ENCODE measurements at places on chromosomes 13 and 19.

DNA sequence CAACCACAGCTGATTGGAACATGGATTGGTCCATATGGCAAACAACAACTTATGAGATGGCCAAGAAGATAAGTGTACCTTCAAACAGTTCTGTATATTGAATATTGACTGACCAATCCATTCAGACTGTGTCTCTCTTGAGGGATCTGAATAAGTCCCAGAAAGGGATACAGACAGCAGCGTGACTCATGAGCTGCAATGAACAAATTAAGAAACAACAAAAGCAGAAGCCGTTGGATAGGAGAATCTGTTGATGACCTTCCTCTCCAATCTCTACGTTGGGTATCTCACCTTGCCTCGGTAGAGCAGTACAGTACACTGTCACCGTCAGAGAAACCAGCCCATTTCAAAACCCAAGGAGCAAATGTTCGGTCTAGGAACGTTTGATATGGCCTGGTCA, 21.3 kb downstream of the MBD3L2B start:
- DNase-seq = no peak

DNA sequence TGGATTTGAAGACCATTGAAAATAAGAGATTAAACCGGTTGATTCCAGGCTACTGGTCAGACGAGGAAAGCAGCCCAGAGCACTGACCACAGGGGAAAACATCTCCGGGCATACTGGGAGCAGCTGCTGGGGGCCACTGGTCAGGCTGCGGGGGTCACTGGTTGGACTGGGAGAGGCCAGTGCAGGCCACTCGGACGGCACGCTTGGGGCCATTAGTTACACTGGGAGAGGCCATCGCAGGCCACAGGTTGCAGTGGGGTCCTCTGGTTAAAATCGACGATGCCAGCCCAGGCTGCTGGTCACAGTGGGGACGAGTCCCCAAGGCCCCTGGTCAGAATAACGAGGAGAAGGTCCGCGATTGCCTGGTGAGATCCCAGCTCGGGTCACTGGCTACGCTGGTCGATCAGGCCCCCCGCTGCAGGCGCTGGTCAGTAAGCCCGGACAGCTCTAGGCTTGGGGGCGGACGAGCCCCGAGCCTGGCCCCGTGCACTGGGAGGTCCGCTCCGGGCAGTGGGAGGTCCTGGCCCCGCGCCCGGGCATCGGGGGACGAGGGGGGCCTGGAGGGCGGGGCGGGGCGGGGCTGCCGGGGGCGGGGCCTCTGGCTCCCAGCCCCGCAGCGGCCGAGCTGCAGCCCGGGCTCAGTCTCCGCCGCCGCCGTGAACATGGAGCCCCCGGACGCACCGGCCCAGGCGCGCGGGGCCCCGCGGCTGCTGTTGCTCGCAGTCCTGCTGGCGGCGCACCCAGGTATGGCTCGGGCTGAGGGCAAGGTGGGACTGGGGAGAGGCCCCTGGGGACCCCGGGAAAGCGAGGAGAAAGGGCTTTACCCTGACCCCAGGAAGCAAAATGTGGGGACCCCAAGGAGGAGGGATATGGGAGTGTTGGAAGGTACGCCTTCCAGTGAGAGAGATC, at the start of gene BCAM:
Gene BCAM (plus strand): TSS at position 641 of the 909 bp plus-strand sequence. CDS start 22 bp downstream, at position 663.
- no peak for DNase-seq

DNA sequence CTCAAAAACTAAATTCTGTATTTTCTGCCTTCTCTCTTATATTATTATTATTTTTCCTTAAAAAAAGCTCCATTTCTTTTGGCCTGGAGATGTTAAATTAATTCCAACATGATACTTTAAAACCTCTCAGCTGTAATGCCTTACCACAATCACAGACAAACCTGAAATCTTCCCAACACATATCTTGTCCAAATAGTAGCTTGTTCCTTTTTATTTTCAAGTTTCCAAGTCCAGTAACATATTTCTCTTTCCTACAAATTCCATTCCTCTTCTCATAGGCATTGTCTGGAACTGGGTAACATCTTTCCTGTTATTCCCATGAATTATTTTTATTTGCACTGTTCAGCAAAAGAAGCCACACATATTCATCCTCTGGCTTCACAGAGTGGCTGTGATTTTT, 137.0 kb downstream of the SLITRK6 start:
- no peak for DNase-seq

DNA sequence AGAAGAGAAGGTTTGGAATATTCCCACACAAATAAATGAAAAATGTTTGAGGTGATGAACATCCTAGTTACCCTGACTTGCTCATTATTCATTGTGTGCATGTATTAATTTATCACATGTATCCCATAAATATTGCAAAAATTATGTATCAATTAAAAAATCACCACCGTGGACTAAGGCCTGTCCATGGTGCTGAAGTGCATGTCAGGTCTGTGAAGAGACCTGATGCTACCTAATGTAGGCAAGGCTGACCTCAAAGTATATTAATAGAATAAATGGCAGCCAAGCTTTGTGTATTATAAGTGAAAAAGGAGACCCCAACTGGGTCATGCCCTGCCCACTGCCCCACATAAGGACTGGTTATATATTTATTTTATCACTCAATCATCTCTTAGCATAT, 34.4 kb upstream of the ZNF835 start:
- DNase-seq = no peak

GRCh38 chr13:38850868-38851626, 139.6 kb downstream of the STOML3 start:
- DNase-seq = no peak

DNA sequence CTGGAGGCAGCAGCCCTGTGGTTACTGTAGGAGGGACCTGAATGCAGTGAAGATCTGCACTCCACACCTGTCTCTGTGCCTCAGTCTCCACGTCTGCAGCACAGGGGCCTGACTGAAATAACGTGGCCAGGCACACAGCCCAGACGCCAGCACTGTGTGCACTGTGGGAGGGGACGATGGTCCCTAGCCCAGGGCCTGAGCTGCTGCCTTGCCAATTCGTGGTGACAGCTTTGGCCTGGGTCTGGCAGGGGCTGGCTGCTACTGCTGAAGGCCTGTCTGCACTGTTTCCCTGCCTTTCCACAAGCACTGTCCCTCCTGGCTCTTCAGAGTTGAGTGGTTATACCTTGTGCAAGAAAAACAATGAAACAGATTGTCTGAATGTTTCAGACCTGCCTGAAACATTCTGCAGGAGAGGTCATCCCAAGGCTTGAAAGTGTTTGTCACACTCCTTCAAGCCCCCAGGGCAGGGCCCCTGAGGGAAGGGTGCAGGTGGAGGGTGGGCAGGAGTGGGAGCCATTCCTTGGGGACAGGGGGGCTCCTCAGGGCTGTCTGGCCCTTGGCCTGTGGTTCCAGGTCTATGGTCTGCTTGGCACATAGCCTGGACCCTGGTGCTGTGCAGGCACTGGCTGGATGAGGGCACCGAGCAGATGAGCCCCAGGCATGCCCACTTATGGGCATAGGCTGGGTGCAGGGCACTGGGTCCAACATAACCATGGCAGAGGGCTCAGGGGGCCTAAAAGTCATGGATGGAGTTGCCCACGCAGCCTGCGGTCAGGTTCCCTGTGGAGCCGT, 38.7 kb upstream of the LDLR start:
- DNase-seq = no peak

All from smooth muscle cell of the brain vasculature (primary cell).